Panc1 (cell line): ENCODE measurements at places on chromosomes 13 and 19.

DNA sequence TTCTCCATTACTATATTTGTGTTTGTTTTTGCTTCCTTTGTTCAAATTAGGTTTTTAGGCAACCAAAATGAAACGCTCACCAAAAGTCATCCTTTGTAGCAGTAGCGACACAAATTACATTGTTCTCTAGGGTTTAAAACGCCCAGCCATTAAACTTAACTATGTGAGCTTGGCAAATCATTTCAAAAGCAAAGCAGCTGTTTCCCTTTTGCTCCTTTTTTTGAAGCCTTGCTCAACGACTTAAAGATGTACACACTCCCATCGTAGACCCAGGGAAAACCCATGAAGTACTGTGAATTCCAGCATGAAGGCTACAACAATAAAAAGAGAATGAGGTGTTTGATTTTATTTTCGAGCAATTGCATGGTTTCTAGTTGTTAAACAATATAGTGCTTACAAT, 106.7 kb downstream of the RAP2A start:
- DNase-seq, result no peak

- DNase-seq, result no peak
Measured at GRCh38 chr13:93216122-93216521, 10.5 kb upstream of the GPC6 start.

GRCh38 chr19:6066661-6067646, 43.3 kb downstream of the RFX2 start:
- DNase-seq, result no peak

DNA sequence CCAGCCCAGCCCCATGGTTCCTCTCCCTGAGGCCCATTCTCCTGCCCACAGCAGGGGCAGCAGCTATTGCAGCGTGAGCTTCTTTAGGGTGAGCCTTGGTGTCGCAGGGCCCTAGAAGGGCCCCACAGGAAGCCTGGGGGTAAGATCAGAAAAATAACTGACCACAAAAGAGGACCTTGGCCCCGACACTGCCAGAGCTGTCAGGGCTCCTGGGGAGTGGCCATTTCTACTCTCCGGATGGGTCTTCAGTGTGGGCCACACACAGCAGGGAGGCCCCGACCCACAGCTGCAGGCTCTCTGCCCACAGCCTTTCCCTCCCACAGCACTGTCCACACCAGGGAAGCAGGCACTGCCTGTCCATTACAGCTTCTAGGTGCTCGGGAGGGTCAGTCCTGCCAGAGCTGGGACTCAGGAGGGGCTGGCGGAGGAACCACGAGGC, 3.5 kb upstream of the SIGLEC8 start:
- DNase-seq, result no peak

GRCh38 chr19:35204799-35205732, 23.5 kb downstream of the FAM187B start:
- no peak for DNase-seq

DNA sequence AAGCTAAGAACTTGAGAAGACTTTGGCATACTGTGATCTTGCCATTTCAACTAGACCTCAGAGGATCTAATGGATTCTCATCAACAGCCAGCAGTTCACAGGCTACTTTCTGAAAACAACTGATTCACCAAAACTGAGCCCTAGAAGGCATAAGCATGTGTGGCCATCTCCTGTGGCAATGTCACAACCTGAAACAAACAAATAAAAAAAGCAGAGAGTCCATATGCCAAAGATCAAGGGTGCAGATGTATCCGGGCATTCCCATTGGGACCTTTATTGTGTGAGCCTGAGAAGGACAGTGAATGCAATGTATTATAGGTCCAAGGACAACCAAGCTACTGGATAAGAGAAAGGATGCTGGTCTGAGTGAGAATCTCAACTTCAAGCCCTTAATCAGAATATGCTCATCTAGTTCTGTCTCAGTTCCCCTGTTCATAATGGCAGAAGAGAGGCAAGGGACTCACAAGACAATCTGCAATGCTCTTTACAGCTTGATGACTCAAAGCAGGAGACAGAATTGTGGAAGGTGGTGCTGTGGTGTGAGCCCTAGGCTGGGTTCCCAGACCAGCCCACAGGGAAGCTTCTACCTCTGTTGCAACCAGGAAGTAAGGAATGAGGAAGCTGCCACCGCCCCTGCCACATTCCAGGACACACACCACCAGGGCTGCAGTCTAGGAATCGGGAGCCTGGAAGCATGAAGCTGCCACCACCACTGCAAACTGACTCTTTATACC, 133.7 kb downstream of the RAP2A start:
- no peak for DNase-seq

DNA sequence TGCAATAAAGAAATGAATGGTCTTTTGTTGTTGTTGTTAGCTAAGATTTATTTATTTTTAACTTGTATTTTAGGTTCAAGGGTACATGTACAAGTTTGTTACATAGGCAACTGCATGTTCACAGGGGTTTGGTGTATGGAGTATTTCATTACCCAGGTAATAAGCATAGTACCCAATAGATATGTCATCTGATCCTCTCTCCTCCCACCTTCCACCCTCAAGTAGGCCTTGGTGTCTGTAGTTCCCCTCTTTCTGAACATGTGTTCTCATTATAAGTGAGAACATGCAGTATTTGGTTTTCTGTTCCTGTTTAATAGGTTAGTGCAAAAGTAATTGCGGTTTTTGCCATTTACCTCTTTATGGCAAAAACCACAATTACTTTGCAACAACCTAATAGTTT, 554.1 kb downstream of the TBC1D4 start:
- DNase-seq, result no peak

DNA sequence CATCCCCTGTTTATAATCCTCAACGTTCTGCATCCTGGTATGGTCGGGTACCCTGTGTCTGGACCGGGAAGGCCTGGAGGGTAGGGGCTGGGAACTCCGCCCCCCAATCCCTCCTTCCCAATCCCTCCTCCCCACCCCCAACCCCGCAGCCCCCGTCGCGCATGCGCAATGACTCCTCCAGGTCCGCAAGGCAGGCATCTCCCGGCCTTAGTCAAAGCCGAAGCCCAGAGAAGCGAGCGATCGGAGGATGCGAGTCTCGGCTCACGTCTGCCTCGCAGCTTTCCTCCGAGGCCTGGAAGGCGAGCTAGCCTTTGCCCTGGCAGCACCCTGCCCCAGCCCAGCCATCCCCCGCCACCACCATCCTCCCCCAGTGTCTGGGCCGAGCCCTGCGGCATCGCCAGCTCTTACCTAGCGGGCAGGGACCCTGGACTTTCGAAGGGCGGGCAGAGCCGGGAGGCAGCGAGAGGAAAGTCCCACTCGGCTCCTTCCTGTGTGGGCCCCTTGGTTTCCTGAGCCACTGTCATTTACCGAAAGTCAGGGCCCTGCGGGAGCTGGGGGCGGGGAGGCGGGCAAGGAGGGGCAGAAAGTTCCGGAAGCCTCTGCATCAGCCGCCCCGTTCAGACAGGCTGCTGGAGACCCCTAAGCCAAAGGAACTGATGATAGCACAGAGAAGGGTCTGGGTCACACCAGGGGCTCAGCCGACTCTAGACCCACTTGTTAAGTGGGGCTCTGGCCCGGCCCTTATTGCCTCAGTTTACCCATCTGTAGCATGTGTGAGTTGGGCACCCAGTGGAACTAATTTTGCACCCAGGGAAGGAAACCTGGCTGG, at the start of gene JAK3:
Gene JAK3, minus strand, starts transcription at position 445 of the 829 bp plus-strand sequence. CDS start 3,565 bp downstream, outside the sequence.
- no peak for DNase-seq

DNA sequence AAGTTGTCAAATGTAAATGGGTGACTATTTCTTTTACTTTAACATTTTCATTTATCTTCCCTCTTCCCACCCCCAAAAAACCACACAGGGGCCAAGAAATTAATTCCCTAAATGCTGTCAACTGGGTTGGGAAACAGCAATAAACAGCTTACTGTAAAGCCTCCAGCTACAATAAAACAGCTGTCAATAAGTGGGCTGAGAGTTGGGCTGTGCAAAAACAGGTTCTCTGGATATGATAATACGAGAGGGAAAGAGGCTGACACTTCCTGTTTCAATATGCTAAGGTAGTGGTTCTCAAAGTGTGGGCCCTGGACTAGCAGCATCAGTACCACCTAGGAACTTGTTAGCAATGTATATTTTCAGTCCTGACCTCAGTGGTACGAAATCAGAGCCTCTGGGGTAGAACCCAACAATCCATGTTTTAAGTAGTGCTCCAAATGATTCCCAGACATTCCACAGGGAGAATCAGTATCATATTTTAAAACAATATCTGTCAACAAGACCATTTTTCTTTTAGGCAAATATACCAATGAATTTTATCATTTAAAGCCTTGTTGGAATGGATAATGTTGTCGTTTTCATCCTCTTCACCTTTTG, 8.4 kb downstream of the PCDH9 start:
- no peak for DNase-seq

GRCh38 chr19:18317961-18318800, 4.7 kb downstream of the LSM4 start:
- no peak for DNase-seq

DNA sequence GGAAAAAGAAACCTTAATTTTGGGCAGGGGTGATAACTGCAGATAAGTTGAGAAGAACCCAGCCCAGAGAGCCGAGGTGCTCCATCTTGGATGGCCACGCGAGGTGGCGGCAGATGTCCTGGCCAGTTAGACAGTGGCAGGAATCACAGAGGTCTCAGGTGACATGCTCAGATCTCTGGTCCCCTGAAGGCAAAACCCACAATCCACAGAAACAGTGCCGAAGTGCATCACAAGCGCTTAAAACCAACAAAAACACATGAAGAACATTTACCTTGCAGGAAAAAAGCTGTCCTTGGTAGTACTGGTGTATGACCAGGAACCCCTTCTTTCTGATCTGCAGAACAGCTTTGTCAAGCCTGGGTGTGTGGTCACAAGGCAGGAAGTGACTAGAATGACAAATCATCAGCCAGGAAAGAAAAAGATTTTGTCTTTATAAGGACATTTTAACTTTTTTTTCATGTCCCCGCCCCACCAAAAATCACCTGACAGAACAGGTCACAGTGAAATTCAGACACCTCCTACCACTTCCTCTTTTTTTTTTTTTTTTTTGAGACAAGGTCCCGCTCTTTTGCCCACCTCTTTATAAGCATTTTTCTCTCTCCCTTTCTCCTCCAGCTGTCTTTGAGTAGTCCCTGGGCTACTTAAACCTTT, at the start of gene LCP1:
Gene LCP1, minus strand, starts transcription at position 338 of the 651 bp plus-strand sequence. CDS start 22,515 bp downstream, outside the sequence.
- DNase-seq, result no peak

- no peak for DNase-seq
Measured at GRCh38 chr19:2252797-2253105, 3.5 kb downstream of the JSRP1 start.

- peak; percentile 93 for DNase-seq
Measured at GRCh38 chr19:39502640-39503417, 4.1 kb downstream of the DLL3 start.

DNA sequence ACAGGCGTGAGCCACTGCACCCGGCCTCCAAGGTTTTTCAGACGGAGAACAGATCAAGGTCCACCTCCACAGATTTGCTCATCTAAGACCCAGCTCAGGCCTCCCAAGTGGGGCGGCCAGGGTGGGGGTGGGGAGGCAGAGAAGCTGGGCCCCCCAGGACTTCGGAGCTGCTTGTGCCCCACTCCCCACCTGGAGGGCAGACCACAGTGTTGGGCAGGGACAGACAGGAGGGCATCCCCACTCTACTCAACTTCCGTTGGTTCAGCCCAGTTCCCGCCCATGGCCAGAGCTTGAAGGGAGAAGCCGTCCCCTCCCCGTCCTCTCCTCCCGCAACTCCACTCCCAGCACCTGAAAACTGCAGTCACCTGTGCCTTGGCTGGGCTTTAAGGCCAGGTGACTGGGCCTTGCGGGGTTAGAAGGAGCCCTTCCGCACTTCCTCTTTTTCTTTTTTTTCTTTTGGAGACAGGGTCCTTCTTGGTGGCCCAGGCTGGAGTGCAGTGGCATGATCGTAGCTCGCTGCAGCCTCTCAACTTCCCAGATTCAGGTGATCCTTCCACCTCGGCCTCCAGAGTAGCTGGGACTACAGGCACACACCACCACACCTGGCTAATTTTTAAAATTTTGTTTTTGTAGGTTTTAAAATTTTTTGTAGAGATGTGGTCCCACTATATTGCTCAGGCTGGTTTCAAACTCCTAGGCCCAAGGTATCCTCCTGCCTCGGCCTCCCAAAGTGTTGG, 734 bp upstream of the LRRC8E start:
- DNase-seq, result no peak

DNA sequence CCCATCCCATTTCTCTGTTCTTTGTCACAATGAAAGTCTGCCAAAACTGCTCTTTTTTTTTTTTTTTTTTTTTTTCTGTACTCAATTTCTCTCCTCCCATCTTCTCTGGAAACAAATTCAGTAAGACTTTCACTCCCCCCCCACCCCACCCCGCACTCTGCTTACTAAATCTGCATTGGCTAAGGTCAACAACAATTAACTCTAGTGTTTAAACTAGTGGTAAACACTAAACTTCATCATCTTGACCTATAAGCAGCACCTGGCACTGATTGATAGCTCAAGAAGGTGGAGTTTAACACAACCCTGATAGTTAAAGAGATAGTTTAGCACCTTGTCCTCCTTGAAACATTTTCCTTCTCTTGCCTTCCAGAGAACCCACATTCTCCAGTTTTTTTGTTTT, 14.1 kb upstream of the KLF12 start:
- DNase-seq, result no peak

GRCh38 chr13:25300861-25301346, 521 bp upstream of the NUP58 start:
- DNase-seq, result no peak

DNA sequence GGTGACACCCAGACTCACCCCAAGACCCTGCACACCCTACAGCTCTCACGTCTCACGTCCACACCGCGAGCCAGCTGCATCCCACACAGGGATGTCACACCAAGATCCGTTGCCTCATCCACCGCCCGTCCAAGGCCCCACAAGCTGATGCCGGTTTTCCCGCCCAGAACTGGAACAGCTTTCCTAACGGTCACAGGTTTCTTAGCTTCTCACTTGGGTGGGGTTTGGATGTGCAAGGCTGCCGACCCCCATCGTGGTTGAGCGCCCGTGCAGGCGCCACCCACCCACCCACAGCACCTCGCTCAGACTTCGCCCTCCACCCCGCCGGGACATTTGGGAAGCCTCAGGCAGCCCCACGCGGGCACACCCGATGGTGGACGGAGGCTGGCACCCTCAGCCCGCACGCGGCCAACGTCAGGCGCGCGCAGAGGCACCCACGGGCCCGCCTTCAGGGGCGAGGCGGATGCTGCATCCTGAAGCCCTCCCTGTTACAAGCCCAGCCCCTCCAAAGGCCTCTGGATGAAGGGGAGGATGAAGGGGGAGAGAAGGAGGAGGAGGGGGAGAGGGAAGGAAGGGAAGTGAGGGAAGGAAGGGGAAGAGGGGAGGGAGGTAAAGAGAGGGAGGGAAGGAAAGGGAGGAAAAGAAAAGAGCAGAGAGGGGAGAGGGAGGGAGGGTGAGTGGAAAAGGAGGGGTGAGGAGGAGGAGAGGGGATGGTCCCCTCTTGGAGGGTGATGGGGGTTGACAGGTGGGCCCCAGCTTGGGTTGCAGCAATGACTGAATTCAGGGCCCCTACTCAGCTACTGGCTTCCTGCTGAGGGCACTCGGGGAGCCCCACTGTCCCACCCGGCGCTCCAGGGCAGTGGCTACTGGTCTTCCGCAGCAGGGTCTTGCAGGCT, 12.8 kb downstream of the ONECUT3 start:
- DNase-seq, result no peak

DNA sequence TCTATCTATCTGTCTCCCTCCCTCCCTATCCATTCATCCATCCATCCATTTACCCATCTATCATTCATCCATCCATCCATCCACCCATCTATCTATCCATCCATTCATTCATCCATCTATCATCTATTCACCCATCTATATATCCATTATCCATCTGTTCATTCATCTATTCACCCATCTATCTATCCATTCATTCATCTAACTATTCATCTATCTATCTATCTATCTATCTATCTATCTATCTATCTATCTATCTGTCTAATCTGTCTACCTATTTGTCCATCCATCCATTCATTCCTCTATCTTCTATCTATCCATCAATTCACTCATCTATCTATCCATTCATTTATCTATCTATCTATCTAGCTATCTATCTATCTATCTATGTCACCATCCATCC, 4.4 kb upstream of the CDK8 start:
- DNase-seq, result no peak
